ACHN (cell line): ENCODE measurements at places on chromosomes 5 and 9.
A peak's percentile ranks its signal among the peaks of the same experiment; 100 is the strongest.

DNA sequence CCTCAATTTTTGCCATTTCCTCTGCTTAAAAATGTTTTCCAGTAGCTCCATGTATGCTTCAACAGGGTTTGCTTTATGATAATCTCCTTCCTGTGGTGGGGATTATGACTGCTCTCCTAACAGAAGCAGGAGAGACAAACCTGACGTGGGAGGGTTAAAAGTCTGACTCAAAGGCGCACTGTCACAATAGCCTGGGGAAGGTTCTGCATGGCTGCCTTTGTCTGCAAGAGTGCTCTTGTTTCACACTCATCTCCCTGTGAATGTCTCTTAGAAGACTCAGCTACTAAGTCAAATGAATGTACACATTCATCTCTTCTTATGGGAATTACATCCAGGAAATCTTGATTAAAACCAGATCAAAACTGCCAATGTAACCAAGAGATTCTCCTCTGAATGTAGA is 90.9 kb upstream of the MTAP start:
- no peak for DNase-seq

DNA sequence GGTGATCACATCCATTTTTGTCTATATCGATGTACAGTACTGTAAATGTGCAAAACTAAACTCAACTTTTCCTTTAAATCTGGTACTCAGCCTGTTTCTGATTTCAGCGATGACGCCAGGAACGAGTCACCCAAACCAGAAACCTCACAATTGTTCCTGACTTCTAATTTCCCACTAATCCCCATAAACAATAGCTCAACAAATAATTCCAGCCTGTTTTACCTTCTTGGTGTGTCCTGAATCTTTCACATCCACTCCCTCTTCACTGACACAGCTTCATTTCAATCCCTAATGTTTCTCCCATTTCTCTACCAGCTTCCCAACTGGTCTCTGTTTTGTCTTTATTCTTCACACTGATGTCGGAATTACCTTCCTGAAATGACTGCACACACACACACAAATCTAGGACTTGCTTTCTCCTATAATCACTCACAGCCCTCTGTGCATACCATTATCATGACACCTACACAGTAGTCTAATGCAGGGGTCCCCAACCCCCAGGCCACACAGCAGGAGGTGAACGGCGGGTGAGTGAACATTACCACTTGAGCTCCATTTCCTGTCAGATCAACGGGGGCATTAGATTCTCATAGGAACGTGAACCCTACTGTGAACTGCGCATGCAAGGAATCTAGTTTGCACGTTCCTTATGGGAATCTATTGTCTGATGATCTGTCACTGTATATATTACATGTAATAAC is 97.8 kb upstream of the SLC30A5 start:
- DNase-seq, result no peak

DNA sequence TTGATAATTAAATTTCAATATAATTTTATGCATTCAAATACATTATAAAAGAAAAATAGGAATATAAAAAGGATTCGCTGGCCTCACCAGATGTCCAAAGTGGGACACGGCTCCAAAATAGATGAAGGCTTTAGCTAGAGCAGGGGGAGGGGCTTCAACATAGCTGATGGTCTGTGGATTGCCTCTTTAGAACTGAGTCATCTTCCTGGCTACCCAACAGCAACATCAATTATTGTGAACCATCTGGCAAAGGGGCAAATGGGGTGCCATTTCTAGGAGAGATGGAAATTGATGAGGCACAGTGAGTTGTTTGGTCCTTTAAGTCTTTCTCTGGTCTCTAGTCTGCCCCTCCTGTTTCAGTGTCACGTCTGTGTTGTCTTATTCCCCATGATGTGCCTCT is 44.2 kb upstream of the CD180 start:
- no peak for DNase-seq

DNA sequence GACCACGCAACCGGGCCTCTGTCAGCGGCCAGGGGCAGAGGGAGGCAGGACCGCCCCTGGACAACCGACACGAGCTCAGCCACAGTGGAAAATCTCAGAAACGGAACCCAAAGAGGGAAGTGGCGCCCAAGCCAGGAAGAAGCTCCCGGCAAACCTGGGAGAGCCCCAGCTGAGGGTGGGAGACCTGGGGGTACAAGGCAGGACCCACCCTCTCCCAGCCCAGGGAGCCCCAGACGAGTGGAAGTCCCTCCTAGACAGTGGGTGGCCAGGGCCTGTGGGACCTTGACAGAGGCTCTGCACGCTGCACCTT is 3.0 kb downstream of the SLC12A7 start:
- no peak for DNase-seq

GRCh38 chr5:159100025-159100781 is 487 bp upstream of the EBF1 start:
- peak; percentile 83 for DNase-seq

- no peak for DNase-seq
Measured at GRCh38 chr9:4220346-4220745, 79.5 kb downstream of the GLIS3 start.

DNA sequence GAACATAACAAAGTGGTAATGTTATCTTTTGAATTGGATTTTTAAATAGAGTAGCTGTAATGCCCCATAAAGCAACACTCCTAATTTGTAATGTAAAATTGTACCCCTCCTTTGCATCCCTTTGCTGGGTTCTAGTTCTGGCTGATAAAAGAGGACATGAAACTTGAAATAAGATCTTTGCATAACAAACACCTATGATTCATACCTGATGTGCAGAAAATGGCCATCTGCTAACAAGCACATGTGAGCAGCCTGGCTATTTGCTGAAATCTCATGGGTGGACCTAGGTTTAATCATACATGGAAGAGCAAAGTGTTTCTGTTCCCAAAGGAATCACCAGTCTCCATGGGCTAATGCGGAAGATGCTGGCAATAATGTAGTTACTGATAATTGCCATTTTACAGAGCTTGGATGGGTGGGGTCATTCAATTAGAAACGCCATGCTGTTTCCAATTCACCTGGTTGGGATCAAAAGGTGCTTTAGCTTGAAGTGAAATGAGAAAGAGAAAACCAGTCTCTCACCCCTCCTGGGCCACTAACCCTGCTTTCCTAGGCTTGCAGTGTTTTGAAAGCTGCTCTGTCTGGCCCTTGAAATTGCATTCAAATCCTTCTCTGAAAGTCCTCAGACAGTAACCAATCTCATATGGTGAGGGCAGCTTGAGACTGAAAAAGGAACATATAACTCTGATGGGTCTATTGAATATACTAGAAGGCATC is 585.1 kb downstream of the TLE4 start:
- no peak for DNase-seq

DNA sequence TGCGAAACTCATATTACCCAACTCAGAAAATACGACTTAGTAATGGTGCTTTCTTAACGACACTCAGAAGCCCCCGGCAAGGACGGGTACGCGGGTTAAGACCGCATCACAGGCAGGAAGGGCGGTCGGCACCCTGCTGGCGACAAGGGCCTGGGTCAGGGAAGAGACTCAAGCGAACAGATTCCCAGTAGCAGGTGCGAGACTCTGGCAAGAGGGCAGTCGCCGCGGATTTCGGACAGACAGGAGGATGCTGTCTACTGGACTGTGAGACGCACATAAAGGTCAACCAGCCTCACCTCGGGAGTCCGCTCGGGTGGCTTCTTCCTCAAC is 398 bp downstream of the RAPGEF6 start:
- DNase-seq, result peak; percentile 64

DNA sequence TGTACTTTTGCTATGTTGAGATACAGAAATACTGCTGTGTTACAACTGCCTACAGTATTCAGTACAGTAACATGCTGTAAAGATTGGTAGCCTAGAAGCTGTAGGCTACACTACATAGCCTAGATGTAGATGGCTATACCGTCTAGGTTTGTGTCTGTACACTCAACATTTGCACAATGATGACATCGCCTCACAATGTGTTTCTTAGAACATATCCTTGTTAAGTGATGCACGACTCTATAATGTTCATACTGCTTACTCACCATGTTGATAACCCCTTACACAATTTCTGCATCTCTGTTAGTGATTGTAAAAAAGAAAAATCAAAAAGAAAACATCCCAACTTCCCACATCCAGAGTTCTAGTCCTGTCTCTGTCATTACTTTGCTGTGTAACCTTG is 450.0 kb downstream of the CCDC171 start:
- no peak for DNase-seq

- DNase-seq, result no peak
Measured at GRCh38 chr5:96537386-96537785, 104.3 kb upstream of the PCSK1 start.

DNA sequence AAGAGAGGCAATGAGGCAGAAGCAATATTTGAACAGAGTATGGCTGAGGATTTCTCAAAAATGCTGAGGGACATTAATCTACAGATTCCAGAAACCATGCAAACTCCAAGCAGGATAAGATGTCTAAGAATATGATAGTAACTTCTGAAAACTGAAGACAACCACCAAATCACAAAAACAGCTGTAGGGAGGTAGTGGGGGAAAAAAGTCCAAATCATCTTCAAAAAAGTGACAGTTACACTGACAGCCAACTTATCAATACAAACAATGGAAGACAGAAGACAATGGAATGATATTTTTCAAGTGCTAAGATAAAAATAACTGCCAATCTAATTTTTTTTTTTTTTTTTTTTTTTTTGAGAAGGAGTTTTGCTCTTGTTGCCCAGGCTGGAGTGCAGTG is 30.5 kb downstream of the CMYA5 start:
- no peak for DNase-seq

DNA sequence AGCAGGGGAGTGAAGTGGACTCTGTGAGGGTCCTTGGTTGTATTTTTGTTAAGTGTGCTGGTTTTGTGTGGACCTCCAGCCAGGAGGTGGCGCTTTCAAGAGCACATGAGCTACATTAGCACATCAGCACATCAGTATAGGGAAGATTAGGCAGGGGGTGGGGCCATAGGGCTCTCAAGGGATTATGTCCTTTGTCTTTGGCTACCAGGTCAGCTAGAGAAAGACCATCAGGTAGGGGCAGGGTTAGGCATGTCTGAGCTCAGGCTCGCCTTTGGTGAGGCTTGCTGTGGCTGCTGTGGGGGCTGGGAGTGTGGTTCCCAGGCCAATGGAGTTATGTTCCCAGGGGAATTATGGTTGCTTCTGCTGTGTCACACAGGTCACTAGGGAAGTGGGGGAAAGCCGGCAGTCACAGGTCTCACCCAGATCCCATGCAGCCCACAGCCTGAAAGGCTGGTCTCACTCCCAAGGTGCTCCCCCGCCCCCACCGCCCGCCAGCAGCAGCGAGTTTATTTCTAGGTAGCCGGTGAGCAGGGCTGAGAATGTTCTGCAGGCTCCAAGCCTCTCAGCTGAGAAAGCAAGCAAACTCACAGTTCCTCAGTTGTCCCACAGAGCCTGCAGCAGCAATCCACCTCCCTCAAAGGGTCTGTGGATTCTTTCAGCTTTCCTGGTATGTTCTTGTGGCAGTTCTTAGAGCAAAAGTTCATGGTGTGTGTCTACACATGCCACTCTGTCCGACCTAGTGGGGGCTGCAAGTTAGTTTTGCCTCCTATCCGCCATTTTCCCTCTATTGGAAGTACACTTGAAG is 13.7 kb downstream of the OR1J1 start:
- DNase-seq, result no peak
